ENCODE measurements at places on chromosomes 5 and 9.
A peak's percentile ranks its signal among the peaks of the same experiment; 100 is the strongest.

- no peak for DNase-seq
Measured at GRCh38 chr9:72814083-72814597, 138.7 kb downstream of the ALDH1A1 start.

- no peak for DNase-seq
Measured at GRCh38 chr9:113289091-113289490, 13.6 kb downstream of the PRPF4 start.

- DNase-seq, result peak; percentile 30
Measured at GRCh38 chr9:107489144-107489673, 360 bp downstream of the KLF4 start.

DNA sequence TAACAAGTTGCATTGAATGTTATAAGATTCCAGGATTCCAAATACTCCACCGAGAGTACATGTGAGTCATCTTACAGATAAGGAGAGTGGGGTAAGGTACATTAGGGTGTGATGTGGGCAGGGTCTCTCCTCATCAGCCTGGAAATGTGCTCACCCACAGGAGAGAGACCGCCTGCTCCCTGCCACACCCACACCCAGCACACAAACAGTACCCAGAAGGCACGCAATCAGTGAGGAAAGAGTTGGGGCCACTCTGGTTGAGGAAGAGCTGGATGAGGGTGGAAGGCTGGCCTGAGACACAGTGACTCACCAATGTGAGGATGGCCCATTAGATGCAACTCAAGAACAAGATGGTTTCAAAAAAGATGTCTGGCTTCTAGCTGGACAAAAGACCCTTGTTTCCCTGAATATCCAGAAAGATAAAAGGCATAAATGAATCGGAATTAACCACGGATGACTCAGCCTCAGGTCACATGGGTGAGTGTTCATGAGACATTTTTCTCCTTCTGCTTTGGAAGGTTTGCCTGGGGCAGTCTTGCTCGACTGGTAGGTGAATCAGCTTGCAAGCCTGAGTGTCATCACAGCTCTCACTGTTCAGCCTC, 51.1 kb upstream of the LHFPL2 start:
- no peak for DNase-seq

GRCh38 chr5:139574641-139575312, 13.6 kb downstream of the UBE2D2 start:
- DNase-seq, result no peak

- DNase-seq, result no peak
Measured at GRCh38 chr5:148708854-148709253, 54.5 kb upstream of the HTR4 start.

GRCh38 chr5:20575571-20575970, 587.6 kb upstream of the CDH18 start:
- DNase-seq, result no peak

- DNase-seq, result no peak
Measured at GRCh38 chr5:179254638-179255271, 90.5 kb downstream of the ADAMTS2 start.

- peak; percentile 10 for DNase-seq
Measured at GRCh38 chr5:139845846-139846681, 50.5 kb downstream of the PSD2 start.

DNA sequence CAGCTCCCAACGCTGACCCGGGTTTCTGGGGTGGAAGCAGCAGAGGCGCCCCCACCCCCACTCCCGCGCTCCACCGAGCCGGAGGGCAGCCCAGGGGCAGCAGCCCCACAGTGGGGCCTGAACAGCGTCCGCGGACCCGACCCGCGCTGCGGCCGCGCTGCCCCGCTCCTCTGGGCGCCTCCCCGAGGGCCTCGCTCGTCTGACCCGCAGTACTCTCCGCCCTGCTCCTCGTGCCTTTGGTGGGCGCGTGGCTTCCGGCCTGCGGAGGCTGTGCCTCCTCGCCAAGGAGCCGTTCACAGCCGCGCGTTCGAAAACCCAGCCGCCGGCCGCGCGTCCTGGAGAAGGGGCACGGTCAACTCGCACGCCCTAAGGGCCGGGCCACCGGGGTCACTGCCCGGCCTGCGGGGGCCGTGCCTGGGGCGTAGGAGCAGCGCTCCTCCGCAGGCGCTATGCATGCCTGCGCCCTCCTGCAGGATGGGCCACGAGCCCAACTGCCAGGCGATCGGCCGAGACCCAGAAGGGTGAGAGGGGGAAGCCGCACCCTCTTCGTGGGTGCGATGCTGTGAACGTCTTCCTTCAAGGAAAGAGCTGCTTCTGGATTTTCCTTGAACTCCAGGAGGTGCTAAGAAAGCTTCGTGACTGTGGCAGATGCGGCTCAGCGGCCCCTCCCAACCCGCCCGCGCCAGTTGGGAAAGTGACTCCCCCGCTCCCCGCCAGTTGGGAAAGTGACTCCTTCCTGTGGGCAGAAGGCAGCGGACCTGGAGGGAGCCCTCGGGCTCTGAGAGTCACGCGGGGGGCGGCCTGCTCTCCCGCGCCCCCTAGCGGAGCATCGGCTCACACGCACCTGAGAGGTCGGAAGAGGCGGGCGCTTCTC, 82.7 kb downstream of the HSD17B3 start:
- DNase-seq, result peak; percentile 78

DNA sequence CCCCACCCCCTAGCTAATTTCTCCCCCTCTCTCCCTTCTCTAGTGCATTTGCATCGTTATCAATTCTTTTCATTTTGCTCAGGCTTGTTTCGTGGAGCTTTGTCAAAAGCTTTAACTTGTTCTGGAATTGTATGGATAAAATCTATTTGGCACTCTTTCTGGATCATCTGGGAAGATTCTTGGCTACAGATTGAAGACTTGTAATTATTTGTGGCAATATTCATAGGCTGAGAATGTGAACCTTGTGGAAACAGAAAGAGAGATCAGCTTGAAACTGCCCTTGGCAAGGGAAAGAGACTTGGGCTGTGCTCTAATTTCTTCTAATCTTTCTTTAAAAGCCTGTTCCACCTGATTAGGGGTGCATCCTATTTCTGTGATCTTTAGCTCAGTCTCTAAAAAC, 340.6 kb upstream of the DAB2 start:
- DNase-seq, result no peak

DNA sequence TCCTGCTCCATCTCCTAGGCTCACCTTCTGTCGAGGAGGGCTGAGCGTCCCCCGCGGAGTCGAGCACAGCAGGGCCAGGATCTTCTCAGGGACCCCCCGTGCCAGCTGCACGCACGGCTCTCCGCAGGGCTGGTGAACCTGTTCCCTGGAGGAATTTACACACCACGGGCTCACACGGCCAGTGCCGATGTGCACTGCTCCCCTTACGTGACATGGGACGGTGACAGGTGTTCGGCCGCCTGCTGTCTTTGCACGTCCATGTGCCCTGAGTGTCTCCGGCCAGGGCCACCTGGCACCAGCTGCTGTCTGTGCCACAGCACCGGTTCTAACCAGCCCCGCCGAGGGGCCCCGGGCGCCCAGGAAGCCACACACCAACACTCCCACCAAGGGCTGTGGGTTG, 8.7 kb upstream of the AGPAT2 start:
- DNase-seq, result peak; percentile 91

DNA sequence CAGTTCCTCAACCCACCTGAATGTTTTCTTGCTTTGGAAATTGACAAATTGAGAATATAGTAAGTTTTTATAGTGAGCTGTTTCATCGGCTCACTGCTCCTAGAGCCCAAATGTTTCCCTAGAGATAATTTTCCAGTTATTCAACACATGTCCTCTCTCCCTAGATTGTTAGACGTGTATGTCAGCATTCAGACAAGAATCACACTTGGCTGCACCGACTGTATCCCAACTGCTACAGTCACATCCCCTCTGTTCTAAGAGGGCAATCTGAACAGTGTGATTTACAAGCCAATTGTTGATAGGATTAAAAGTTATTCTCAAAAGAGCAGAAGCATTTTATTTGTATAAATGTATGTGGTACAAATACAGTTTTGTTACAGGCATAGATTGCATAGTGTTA, 93.9 kb downstream of the MAMDC2 start:
- no peak for DNase-seq

DNA sequence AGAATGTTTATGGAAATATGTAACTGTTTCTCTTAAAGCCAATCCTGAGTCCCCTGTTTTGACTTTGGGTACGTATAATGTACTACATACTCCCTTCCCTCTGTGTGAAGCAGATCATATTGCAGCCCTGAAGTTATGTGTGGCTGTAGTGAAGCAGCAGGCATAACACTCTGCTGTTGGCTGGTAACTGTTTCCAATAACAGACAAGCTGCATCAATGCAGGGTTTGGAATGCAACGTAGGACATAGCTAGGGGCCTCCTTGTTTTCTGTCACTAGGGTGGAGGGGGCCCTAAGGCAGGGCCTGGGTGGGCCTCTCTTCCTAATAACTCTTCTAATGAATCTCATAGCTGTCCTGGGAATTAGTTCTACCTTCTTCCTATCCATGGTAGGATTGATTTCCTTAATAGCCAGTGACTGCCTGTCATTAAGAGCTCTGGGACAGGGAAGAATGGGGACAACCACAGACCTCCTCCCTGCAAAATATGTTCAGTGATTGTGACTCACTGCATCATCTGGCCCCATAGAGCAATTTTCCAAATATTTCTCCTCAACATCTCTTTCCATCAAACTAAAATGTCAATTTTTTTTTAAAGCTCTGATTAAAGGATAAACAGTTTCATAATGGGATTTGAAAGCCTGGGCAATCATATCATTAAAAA, 129.6 kb upstream of the HMHB1 start:
- DNase-seq, result peak; percentile 12

DNA sequence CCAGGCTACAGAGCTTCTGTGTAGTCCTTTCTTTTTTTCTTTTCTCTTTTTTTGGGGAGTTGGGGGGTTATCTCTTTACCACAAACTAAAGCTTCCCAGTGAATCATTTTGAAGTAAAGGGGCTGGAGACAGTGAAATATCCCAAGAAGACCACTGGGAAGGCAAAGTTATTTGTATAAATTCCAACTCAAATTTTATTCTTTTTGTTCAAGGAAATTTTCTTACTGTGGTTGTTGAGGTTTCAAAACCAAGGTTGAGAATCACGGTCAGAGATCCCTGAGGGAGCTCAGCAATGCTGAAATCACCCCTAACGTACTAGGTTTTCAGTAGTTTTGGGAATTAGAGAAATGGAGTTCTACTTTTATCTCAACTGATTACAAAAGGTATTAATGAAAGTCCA, 175.7 kb downstream of the ARHGEF28 start:
- no peak for DNase-seq

- DNase-seq, result no peak
Measured at GRCh38 chr5:131005963-131006684, 158.9 kb downstream of the HINT1 start.

DNA sequence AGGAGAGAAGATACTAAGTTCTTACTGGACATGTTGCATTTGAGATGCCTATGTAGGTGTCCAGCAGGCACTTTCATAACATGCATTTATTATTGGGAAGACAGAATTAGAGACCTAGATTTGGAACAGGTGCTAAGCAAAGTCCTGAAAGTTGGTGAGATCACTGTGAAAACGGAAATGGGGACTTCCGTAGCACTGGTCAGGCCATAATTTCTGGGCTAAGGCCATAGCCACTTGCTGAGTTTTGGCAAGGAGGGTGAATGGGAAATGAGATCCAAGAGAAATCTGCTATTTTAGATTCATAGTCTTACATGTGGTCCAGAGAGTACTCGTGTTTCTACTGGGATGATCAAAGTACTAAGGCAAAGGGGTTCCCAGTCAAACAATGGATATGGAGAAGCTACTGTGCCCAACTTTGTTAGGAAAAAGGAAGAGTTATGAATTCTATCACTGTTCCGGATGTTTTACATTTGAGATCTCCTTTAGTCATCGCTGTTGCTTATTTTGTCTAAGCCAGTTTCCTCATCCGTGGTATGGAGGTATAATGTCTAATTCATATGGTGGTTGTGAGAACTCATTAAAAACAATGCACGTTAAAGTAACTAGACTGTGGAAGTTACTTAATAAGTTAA, 33.4 kb downstream of the TEK start:
- DNase-seq, result no peak

DNA sequence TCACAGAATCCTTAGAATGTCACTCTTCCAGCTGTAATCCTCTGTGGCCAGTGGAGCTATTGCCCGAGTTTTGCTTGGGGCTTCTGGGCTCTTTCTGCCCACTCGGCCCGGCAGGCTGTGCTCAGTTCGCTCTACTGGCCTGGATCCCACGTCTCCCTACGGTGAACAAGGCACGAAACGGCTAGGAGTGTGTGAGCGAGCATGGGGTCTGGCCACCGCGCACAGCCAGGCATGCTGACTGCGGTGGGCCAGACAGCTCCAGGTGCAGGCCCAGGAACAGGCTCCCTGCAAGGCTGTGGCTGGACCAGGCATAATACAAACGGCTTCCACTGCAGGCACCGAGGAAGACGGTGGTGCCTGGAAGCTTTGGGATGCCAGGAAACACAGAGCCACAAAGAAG, 2035.5 kb upstream of the ACO1 start:
- no peak for DNase-seq

DNA sequence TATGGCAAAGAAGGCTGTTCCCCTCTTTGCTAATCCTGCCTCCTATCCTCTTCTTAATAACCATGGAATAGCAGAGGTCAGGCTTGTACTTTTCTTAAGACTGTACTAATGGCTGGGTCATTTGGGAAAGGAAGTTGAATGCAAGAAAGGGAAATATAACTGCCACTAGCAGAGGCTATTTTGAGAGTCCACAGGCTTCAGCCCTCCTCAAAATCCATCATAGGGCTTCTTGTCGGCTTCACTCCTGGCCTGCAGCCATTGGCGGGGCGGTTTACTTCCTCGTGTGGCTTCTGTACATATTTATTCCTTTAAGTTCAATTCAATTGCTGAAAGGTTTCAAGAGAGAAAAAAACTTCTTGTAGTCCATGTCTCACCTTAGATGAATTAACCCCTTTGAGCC, 2.8 kb upstream of the PARP8 start:
- DNase-seq, result no peak

GRCh38 chr5:131538177-131538593, 96.8 kb downstream of the RAPGEF6 start:
- no peak for DNase-seq

GRCh38 chr5:1480217-1480616, 35.0 kb upstream of the SLC6A3 start:
- no peak for DNase-seq

DNA sequence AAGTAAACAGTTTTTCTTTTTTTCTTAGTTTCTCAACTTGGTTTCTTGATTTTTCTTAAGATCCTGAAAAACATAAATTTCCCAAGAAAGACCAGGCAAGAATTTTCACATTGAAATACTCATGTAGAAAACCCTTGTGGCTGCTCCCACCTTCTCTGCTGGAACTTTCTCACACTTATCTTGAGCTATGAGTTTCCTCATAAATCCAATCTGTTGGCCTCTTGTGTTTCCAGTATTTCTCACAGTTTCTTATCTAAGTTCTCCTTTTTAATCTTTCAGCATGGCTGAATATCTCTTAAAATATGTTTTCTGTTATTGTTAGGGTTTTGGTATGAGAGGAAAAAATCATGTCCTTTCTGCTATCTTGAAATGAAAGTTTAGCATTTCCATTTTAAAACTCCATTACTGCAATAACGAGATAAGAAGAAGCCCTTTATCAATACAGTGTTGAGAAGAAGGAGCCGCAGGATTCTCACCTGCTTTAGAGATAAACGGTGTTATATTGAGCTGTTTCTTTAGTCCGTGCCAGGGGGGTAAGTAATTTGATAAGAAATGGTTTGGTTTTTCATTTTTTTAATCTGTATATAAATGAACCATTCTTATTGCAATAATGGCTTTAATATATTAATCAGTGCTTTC, 89.3 kb downstream of the ALDH1A1 start:
- no peak for DNase-seq

- DNase-seq, result no peak
Measured at GRCh38 chr9:114897196-114897595, 33.2 kb downstream of the TNFSF8 start.

GRCh38 chr5:167578977-167579692, 712.3 kb upstream of the WWC1 start:
- DNase-seq, result no peak

- no peak for DNase-seq
Measured at GRCh38 chr9:128943832-128944620, 3.4 kb downstream of the DOLK start.

- DNase-seq, result no peak
Measured at GRCh38 chr9:125999504-125999881, 252.3 kb downstream of the PBX3 start.
